ENCODE measurements at places on chromosomes 3 and 15.

GRCh38 chr3:8984526-8984925 lies 21.3 kb upstream of the RAD18 start:
- DNase-seq = peak; percentile 62

DNA sequence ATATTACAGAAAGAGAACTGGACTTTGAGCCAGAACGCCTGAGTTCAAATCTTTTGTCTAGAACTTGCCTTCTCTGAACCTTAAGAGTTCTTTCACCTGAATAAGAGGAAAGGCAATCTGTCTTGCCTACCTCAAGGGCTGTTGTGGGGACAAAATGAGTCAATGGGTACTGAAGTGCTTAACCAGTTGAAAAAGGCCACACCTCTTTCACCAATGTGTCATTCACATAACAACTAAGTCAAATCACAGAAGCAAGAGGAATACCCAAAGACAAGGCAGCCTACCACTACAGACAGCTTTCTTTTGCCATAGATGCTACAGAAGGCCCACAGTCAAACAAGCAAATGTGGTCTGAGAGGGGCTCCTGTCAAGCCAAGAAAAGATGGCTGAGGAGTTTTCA lies 39.7 kb downstream of the NBEAL2 start:
- DNase-seq = no peak

DNA sequence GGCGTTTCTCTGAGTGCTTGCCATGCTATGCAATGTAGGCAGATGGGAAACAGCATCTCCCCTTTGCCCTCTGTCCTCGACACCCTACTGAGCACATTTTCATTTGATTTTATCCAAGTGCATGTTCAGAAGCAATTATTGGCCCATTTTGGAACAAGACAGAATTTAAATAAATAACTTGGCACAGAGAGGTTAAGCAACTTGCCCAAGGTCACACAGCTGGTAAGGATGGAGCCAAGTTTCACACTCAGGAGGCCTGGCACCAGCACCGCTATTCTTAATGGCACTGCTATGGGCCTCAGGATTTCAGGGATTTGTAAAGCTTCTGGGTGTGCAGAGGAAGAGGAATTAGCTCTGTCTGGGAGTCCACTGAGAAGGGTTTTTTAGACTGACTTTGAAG lies 2.5 kb upstream of the GRIP2 start:
- DNase-seq = no peak

- no peak for DNase-seq
These were observed 74.4 kb downstream of the P2RY1 start for GRCh38 chr3:152909180-152909883.

DNA sequence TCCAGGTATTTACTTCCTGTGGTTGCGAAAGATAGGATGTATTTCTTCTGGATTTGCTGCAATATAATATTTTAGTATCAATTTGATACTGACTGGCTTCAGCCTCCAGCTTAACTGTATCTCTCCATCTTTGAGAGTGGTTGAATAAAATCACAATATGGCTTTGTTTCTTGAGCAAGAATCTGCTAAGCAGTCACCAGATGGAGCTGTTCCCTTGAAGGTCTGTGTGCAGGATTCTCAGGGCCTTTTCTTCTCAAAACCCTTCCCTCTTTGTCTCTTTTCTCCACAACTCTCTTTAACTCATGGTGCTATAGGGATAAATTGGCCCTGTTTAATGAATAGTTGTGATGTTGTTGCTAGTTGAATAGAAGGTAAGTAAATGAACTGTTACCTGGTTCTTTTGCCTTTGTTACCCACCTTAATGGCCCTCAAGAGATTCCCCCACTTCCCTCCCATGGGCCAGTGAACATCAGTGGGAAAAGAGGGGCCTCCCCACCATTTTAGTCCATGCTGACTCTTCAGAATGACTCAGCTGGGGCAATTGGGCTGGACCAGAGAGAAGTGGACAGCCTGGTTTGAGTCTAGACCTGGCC lies 34.8 kb upstream of the RAB6B start:
- peak; percentile 17 for DNase-seq

GRCh38 chr3:52216585-52217408 lies 8.6 kb downstream of the TLR9 start:
- DNase-seq = peak; percentile 78

DNA sequence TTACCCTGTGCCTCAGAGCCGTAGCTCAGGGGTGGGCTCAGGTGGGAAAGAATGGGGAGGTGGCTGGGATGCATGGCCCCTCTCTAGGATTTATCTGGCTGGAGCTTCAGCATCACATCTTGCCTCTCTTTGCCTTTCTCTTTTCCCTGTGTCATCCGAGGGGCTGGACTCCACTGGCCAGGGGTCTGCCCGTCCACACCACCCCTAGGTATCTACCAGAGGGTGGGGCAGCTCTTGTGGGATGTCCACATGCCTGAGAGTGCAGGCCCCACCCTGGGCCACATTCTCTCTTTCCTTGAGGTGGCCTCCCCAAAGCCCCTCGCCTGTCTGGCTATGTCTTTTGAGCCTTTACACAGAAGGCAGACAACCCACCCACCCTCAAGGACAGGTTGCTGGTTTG lies 37.2 kb downstream of the PXYLP1 start:
- DNase-seq = no peak

GRCh38 chr3:156166808-156167207 lies 46.4 kb downstream of the KCNAB1 start:
- no peak for DNase-seq
